ENCODE measurements at places on chromosomes 5 and 9. TPM values are rescaled to one million over a fixed set of nuclear protein-coding genes. Genes with fewer than 3 reads are reported as not detected.
A peak's percentile ranks its signal among the peaks of the same experiment; 100 is the strongest.

GRCh38 chr9:121658166-121658565, 6.7 kb downstream of the DAB2IP start:
- H3K36me3 ChIP-seq = no peaks in the 10 kb centered on the region
- no peak overlapping the region for H3K27ac ChIP-seq
- H3K27me3 ChIP-seq = peaks cover 37% of the 10 kb centered on the region
- DNase-seq = no peak
- no peaks in the 10 kb centered on the region for H3K4me1 ChIP-seq
- H3K4me3 ChIP-seq = no peak overlapping the region

DNA sequence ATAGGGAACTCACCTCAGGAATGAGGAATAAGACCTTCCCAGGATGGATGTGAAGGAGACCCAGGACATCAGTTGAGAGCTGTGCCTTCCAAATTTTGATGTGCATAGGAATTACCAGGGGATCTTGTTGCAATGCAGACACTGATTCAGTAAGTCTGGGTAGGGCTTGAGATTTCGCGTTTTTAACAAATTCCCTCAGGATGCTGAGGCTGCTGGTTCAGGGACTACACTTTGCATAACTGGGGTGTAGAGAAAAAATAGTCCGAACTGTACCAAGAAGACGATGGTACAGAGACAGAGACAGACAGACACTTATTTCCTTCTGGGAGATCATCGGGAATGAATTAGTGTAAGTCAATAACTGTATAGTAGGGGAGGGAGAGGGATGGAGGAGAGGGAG, 82.3 kb upstream of the FREM1 start:
- H3K27ac ChIP-seq = peak overlapping the region; percentile 91
- no peaks in the 10 kb centered on the region for H3K27me3 ChIP-seq
- H3K4me3 ChIP-seq = peak overlapping the region; percentile 81
- H3K4me1 ChIP-seq = peaks cover 27% of the 10 kb centered on the region

DNA sequence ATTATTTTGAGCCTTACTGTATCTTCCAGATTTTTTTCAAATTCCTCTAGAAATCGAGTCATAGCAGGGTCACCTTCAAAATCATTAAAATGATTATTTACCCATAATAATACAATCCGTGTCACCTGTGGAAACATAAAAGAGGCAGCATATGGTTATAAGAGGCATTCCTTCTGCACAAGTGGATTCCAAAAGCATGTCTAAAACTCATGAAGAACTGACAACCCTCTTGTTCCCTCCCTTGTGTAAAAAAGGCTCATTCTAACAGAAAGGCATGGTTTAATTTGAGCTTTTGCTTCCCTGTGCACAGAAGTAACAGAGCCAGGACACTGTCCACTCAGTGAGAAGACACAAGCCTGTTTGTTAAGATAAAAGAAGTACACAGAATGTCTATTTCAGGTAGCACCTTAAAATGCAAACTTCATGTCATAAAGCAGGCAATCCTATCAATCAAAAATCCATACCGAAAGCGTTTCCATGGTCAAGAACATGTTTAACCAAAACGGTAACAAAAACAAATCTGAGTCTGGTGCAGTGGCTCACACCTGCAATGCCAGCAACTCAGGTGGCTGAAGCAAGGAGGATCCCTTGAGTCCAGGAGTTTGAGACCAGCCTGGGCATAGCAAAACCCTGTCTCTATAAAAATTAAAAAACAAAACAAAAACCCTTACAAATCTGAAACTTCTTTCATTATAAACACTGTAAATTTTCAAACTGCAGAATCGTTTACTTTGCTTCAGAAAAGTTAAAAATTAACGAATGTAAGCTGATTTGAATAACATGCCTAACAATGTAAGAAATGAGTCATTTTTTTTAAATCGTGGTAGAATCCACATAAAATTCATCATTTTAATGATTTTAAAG, 139.3 kb downstream of the RAPGEF6 start:
- H3K4me3 ChIP-seq = no peak overlapping the region
- peaks cover 27% of the 10 kb centered on the region for H3K36me3 ChIP-seq
- H3K4me1 ChIP-seq = peaks cover 9% of the 10 kb centered on the region
- no peak overlapping the region for H3K27ac ChIP-seq
- H3K27me3 ChIP-seq = no peaks in the 10 kb centered on the region

- no peaks in the 10 kb centered on the region for H3K36me3 ChIP-seq
- DNase-seq = no peak
- peaks cover 39% of the 10 kb centered on the region for H3K4me1 ChIP-seq
- no peaks in the 10 kb centered on the region for H3K27me3 ChIP-seq
Observed at GRCh38 chr5:16546732-16547131, 70.1 kb downstream of the RETREG1 start.

DNA sequence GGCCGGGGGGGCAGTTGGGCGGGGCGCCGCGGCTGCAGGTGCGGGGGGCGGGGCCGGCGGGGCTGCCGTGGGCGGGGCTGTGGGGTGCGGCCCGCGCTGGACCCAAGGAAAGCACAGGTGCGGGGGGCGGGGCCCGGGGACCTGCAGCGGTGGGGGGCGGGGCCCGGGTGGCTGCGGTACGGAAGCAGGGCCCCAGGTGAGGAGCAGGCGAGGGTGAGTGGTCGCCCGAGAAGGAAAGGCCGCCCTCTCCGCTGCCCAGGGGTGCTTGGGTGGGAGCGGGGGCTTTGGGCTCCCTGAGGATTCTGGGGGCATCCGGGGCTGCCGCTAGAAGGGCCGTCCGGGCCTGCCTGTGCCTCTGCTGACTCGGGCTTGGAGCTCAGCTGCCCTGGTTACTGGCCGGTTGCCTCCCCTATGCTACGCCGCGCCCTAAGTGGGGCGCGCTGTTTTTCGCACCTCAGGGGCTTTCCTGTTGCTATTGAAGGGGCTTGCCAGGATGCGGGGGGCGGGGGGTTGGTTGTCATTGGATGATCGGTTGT, 767 bp downstream of the RALGPS1 start:
- no peak overlapping the region for H3K27ac ChIP-seq
- H3K4me3 ChIP-seq = peak overlapping the region; percentile 66
- peaks cover 32% of the 10 kb centered on the region for H3K27me3 ChIP-seq
- DNase-seq = peak; percentile 41

DNA sequence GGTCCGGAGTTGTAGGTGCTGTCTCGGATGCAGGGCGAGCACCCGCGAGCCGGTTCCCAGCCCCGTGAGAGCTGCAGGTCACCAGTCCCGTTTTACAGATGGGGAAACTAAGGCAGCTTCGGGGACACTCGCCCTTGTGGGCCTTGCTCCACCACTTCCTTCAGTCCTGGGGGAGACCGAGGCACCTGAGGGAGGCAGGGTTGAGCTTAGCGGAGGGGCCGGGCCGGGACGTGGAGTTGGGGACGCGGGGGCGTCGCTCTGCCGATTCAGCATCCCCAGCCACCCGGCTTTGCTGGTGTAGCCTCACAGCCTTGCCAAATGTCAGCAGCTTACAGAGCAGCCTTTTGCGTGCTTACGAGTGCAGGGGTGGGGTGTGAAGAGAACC, 530 bp downstream of the BBLN start:
- no peaks in the 10 kb centered on the region for H3K36me3 ChIP-seq
- no peaks in the 10 kb centered on the region for H3K27me3 ChIP-seq
- DNase-seq = peak; percentile 54
- H3K4me1 ChIP-seq = peaks cover 20% of the 10 kb centered on the region

DNA sequence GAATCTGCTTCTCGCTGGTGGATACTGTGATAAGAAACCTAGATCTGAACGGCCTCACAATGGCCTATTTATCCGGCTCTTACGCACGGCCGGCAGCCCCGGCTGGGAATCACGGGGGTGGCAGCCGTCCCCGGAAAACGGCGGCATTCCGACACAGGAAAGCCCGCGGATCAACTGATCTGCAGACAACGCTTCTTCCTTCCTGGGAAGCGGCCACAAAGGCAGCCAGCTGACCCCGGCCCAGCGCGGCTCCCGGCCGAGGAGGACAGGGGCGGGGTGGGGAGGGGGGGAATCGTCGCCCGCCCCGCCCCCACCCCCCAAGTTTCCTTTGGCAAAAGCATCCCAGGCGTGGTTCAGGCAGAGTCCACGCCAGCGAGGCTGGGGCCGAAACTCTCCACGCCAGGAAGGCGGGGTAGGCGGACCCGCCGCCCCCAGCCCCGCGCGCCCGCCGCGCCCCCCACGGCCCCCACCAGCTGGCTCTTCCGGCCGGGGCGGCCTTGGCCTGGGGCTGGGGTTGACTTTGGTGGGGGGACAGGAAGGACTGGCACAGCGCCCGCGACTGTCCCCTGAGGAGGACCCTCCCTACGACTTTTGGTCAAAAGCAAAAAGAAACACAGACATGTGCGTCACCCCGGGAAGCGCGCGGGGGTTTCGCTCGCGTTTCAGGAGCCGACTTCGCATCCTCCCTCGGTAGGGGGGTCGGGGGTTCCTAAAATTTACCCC, 247.7 kb upstream of the ANKRD55 start:
- no peaks in the 10 kb centered on the region for H3K36me3 ChIP-seq
- H3K27me3 ChIP-seq = no peaks in the 10 kb centered on the region
- H3K27ac ChIP-seq = peak overlapping the region; percentile 58
- DNase-seq = peak; percentile 39
- peak overlapping the region; percentile 94 for H3K4me3 ChIP-seq

- H3K4me1 ChIP-seq = peaks cover 13% of the 10 kb centered on the region
- no peaks in the 10 kb centered on the region for H3K27me3 ChIP-seq
- peaks cover 3% of the 10 kb centered on the region for H3K36me3 ChIP-seq
- H3K27ac ChIP-seq = no peak overlapping the region
- no peak overlapping the region for H3K4me3 ChIP-seq
Observed at GRCh38 chr5:143261748-143262392, 141.6 kb downstream of the NR3C1 start.

DNA sequence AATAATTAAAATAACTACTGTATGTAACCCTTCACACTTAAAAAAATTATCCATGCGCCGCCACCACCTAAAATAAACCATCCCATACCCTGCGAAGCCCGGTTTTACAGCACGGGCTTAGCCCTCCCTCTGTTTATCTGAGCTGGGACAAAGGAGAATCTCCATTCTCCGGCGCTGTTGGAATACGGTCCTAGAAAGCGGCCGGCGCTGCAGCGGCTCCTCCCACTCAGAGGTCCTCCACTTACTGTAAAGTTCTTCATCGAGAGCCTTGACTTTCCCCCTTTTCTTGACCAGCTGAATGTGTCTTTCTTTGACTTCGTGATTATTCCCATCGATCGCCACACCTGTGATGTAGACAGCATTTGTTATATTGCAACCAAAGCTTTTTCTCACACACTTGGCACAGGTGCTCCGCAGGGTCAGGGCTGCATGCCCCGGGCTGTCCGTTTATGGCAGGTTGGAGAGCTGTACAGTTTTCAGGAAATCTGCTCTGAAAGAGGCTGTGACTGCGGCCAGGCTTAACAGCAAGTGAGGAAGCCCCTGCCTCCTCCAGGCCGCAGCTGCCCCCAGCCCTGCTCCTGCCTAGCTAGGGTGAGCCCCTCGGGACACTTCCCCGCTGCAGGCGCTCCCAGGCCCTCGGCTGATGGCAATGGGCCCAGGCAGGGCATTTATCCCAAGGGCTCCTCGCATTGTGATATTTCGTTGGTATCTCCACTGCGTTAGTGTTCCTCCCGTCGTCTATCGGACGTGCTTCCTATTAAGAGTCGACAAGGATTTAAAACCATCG, 16.7 kb downstream of the GFPT2 start:
- no peak for DNase-seq
- no peaks in the 10 kb centered on the region for H3K36me3 ChIP-seq
- H3K27me3 ChIP-seq = peaks cover 4% of the 10 kb centered on the region
- H3K27ac ChIP-seq = no peak overlapping the region
- H3K4me3 ChIP-seq = no peak overlapping the region

DNA sequence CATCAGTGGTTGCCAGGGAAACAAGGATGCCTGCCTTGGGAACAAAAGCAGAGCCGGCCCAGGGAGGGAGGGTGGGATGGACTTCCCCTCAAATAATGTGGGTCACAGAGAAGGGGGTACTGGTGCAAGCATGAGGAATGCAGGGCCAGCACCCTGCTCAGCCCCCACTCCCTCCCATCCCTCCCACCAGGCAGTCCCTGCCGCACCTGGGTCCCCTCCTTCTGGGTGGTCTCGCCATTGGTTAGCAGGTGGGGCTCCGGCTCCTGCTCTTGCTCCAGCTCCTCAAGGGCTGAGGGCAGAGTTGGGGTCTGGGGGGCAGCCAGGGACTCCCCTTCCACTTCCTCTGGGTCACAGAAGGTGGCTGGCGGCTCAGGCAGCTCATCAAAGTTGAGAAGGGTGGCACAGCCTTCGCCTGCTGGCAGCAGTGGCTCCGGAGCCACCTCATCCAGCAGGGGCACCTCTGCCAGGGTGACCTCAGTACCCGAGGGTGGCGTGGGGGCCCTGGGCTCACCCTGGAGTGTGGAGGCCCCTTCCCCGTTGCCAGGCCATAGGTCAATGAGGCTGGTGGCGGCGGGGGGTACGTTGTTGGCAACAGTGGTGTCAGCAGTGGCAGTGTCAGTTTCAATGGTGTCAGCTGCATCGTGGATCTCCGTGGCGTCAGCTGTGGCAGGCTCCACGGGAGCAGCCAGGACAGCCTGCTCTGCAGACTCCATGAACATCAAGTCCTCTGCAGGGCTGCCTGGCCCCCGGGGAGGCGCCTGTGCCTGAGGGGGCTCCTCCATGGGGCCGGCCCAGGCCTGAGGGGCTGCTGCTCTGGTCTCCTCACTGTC, 11.5 kb downstream of the PRR7 start:
- no peak for DNase-seq
- no peak overlapping the region for H3K4me3 ChIP-seq
- no peak overlapping the region for H3K27ac ChIP-seq

GRCh38 chr9:133839822-133840329, 101.7 kb upstream of the SARDH start:
- H3K36me3 ChIP-seq = no peaks in the 10 kb centered on the region
- no peak for DNase-seq
- no peaks in the 10 kb centered on the region for H3K4me1 ChIP-seq
- H3K4me3 ChIP-seq = no peak overlapping the region
- no peaks in the 10 kb centered on the region for H3K27me3 ChIP-seq

DNA sequence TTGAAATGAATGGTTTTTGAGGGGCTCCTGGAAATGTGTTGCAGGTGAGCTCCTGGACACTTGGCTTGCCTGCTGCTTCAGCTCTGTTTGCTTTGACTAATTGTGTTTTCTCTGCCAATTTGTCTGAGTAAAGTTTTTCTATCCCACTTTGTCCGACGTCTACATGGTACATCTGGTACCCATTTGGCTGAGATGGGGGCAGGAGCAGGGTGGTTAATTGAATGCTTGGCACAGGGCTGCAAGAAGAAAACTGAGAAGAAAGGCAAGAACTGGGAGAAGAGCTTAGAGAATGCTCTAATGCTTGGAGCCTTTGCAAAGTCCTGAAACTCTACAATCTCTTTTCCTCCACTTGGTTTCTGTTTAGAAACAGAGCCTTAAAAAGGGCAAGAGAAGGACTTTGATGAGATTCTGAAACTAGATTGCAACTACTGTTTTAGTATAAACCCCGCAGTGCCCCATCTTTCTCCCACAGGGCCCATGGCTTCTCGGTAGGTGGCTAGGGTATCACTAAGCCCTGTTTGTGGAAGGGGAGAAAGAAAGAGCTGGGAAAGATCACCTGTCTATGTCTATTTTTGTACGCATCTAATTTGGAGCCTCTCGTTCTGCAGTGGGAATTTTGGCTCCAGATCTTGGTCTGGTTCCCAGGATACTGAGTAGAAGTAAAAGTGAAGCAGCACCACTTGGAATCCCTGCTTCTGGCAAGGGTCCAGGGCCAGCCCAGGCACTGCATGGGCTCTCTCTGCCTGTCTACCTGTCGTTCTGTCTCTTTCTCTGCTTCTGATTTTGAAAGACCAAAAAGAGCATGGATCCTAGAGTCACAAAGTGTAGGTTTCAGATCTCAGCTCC, 214.4 kb downstream of the SEMA6A start:
- H3K27me3 ChIP-seq = no peaks in the 10 kb centered on the region
- H3K4me1 ChIP-seq = no peaks in the 10 kb centered on the region
- no peak overlapping the region for H3K4me3 ChIP-seq
- peaks cover 2% of the 10 kb centered on the region for H3K36me3 ChIP-seq
- no peak overlapping the region for H3K27ac ChIP-seq

The GKAP1 gene
- total RNA-seq = 14.0 TPM

The TEX48 gene
- total RNA-seq = 1.7 TPM

The PDLIM4 gene
- 0.79 TPM for total RNA-seq

The RORB gene
- 0.14 TPM for total RNA-seq

The FREM1 gene
- total RNA-seq = not detected

The SLCO6A1 gene
- not detected for total RNA-seq

The AJM1 gene
- total RNA-seq = 5.7 TPM
